ENCODE measurements at places on chromosomes 1 and 21.

DNA sequence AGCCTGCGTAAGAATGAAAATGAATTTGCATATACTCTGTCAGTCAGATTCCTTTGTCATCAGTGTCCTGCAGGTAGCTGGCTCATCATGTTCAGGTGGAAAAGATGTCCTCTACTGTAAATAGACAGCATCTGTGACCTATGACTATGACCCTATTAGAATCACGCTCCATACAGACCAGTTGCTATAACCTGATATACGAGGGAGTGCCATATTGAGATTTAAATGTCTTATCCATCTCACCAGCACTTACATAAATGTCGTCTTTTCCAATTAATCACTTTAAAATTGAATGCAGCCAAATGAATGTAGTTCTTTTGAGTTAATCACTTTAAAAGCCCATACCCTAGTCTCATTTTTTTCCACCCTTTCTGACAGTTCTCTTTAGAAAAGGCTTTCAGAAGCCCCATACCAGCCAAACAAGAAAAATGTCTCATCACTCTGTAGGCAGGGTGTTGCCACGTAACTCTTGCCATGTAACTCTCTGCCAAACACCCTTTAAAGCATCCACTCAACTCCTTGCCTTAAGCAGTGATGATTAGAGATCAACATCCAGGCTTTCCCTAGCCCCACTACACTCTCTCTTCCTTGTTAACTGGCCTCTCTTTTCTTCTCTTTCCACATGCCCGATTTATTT is 26.3 kb downstream of the DNASE2B start:
- DNase-seq: no peak

DNA sequence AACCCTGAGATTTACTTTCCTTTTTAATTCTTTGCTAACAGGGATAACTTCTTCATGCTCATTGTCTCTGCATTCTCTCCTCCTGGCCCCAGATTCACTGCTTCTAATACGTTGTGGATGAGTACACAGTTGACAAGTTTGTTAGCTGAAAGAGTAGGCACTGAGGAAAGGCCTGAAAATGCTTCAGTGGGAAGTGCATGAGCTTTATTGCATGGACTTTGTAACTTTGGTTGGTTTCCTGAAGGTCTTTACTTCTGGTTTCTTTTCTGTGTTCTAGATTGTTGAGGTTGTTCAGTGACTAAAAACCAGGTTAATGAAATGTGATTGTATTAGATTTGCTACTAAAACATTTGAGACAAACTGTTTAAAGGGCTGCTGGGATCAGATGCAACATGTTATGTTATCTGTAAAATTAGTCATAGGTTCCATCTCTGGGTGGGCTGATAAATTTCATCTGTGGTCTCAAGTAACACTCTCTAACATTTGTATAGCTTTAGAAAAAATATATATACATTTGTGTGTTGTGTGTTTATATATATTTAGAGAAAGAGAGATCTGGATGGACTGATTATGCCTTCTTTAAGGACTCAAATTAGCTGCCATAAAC is 19.1 kb downstream of the LRIG2 start:
- no peak for DNase-seq

- DNase-seq: no peak
Measured at GRCh38 chr1:234779160-234779538, 169.2 kb upstream of the IRF2BP2 start.

DNA sequence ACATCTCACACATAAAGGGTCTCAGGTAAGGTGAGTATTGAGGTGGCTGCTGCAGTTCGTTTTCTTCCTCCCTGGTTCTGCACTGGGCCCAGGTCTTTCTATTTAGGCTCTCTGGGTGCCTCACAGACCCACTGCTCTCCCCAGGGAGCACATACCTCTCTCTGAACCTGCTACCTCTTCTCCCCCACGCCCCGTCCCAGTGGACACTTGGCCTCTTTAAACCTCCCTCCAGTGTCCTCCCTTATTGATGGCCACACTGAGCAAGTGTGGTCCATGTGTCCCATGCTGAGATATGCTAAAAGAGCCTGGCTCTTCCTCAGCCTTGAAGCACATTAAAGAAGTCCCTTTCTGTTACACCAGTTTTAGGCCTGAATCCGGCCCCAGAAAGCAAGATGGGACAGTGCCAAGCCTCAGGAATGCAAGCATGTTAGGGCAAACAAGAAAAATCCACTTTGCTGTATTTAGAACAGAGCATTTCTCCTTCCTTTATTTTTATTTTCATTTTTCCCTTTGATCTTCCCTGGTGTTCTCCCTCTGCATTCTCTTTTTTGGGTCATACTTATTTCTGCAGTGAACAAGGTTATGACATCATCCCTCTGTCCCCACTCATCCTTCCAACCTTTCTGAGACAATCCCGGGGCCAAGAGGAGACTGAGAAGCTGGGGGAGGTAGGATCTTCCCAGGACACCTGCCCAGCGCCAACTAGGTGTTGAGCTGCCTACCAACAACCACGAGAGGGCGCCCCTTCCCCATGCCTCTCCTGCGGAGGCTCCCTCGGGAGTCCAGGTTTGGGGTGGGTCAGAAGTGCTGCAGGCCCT is 5.0 kb upstream of the CHI3L2 start:
- no peak for DNase-seq

DNA sequence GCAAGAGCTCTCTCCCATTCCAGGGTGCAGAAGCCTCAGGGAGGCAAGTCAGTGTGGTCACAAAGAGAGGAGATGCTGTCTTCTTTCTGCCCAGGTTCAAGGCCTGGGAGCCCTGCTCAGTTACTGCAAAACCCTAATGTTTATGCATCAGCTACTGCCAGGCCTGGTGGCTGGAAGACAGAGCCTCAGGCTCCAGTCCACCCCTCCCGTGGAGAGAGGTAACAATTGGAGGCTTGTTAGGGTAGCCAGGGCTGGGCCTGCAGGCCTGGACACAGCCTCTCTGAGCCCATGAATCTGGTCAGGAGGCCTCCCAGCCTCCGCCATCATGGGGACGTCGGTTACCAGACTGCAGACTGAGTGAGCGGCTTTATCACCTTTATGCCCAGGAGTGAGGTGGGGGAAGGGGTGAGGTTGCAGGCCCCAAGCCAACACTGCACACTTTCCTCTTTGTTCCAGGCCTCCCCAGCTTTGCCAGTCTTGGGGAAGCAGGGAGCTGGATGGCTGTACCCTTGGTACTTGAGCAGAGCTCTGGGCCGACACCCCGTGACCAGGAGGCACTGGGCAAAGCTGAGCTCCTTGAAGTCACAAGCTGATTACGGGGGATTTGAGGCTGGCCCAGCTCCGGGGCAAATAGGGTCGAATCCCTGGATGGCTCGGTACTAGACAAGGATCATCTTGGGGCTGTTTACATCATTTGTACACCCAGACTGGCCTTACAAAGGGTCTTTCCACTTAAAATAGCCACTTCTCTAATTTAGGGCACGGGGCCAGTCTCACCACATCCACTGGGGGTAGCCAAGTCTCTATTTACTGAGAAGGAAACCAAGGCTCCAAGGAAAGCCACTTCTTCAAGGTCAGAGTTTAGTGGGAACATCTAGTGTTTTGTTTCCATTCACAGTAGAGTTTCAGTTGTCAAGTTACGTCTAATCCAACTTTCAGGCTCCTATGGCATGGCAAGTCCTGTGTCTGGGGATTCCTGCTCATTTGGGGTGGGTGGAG is 5.2 kb downstream of the SLC2A1 start:
- no peak for DNase-seq

DNA sequence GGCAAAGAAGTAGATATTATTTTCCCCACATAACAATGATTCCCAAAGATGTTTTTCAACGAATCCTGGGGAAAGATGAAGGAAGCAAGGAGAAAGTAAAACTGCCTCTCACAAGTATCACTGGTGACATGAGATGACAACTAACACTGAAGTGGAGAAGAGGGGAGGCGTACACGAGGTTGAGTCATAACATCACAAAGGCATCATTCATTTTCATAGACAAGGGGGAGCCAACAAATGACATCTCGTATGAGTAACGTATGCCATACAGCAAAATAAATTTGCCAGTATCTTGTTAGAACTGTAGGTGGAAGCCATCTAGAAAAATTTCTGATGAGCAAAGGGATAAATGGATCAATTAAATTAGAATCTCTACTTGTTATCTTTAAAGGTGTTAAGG is 56.6 kb downstream of the ATP1B1 start:
- no peak for DNase-seq

DNA sequence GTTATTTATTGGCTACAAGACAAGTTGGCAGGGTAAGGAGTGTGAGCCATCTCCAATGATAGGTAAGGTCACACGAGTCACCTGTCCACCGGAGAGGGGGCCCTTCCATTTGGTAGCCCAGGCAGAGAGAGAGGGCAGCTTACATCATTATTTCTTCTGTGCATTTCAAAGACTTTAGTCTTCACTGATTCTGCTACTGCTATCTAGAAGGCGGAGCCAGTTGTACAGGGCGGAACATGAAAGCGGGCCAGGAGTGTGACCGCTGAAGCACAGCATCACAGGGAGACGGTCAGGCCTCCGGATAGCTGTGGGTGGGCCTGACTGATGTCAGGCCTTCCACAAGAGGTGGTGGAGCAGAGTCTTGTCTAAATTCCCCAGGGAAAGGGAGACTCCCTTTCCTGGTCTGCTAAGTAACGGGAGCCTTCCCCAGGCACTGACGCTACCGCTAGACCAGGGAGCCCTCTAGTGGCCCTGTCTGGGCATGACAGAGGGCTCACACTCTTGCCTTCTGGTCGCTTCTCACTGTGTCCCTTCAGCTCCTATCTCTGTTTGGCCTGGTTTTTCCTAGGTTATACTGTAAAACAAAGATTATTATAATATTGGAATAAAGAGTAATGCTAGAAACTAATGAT is 36.7 kb downstream of the ZNF695 start:
- no peak for DNase-seq

DNA sequence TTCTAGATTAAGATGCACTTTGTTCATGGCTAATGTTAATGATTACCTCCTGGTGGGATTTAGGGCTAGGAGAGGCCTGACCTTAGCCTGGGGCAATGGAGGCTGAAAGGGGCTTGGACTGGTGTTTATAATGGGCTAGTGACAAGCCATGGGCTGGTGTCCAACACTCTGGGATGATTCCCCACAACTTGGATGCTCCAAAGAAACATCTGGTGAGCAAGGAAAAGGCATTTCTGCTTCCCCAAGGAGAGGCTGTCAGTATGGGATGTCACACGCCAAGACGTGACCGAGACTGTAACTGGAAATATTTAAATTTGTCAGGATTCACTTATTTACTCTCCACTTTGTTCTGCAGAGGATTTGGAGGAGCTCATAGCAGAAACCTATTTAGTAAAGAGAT is 45.2 kb downstream of the PTPRU start:
- DNase-seq: no peak

GRCh38 chr1:240719953-240720700 is 108.2 kb upstream of the GREM2 start:
- peak; percentile 84 for DNase-seq

DNA sequence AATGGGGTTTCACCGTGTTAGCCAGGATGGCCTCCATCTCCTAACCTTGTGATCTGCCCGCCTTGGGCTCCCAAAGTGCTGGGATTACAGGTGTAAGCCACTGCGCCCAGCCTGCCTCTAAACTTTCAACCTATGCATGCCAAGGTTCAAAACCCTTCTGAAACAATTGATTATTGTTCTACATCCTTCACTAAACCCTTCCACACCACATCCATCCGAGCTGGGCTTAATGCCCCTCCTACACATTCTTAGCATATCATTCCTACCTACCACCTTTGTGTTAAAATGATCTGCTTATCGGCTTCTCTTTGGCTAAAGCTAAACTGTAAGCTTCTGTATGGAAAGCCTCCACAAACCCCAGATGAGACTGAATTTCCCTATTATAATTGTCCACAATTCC is 40.8 kb upstream of the DOCK7 start:
- DNase-seq: no peak

GRCh38 chr1:156126630-156127534 is 12.4 kb downstream of the LMNA start:
- DNase-seq: peak; percentile 66

DNA sequence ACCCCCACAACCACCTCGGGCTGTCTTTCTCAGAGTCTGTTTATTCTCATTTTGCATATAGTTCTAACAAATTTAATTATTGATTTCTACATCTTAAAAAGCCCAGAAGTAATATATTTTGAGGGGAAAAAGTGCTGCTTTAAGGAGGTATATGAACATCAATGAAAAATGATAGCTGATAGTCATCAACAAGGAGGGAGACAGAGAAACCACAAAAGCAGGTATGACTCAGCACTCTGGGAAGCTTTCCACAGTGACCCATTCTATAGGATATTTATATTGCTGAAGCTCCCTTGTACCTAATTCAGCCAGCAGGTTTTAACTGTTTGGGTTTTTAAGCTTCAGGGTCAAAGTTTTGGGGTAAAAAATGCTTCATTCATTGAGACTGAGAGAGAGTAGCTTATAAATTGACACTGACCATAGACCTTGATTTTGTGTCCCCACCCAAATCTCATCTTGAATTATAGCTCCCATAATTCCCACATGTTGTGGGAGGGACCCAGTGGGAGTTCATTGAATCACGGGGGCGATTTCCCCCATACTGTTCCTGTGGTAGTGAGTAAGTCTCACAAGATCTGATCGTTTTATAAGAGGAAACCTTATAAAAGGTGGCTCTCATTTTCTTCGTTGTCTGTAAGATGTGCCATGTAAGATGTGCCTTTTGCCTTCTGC is 27.4 kb downstream of the VANGL1 start:
- DNase-seq: peak; percentile 72

GRCh38 chr1:204146965-204147364 is 4.9 kb downstream of the ETNK2 start:
- DNase-seq: no peak

DNA sequence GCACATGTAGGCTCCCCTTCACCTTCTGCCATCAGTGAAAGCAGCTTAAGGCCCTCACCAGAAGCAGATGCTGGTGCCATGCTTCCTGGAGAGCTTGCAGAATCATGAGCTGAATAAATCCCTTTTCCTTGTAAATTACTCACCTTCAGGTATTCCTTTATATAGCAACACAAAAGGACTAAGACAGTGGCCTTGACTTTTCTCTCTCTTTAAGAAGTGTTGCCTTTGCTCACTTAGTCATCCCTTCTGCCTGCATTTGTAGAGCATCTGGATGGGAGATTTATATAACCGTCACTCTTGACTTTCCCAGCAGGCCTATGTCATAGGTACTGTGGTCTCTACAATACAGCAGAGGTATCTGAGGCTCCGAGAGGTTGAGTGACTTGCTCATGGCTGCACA is 3.7 kb downstream of the PCSK9 start:
- DNase-seq: no peak

DNA sequence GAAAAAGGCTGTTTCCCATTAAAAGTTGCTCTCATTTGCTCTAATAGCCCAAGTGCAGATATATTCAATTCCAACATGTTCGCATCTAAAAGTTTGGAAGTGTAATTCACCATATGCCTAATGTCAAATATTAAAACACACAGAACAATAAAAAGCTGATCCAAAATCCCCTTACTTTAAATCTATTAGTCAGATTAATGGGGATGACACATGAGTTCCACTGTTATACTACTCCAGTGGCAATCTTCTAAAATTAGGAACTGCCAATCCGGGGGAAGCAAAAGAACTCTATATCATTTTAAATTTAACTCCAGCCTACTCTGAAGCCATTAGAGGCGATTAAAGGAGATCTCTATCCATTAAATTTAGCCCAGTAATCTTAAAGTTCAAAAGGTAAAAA is 317.1 kb downstream of the NTNG1 start:
- DNase-seq: no peak
